ENCODE measurements at places on chromosomes 7 and 10. TPM values are rescaled to one million over a fixed set of nuclear protein-coding genes. Genes with fewer than 3 reads are reported as not detected.

The ACSM6 gene
- total RNA-seq = not detected

DNA sequence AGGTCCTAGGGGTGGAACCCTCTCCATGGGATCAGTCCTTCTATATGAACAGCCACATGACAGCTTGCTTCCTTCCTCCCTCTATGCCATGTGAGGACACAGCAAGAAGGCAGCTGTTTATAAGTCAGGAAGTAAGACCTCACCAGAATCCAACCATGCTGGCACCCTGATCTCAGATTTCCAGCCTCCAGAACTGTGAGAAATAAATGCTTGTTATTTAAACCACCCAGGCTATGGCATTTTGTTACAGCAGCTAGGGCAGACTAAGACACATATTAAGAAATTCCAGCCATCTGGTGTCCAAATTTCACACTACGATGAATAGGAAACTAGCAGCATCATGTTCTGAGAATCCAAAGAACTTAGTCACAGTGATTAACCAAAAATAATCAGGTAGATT is 140.1 kb downstream of the ZFAND4 start:
- no peak for DNase-seq

The FGL2 gene
- 11.7 TPM for total RNA-seq

DNA sequence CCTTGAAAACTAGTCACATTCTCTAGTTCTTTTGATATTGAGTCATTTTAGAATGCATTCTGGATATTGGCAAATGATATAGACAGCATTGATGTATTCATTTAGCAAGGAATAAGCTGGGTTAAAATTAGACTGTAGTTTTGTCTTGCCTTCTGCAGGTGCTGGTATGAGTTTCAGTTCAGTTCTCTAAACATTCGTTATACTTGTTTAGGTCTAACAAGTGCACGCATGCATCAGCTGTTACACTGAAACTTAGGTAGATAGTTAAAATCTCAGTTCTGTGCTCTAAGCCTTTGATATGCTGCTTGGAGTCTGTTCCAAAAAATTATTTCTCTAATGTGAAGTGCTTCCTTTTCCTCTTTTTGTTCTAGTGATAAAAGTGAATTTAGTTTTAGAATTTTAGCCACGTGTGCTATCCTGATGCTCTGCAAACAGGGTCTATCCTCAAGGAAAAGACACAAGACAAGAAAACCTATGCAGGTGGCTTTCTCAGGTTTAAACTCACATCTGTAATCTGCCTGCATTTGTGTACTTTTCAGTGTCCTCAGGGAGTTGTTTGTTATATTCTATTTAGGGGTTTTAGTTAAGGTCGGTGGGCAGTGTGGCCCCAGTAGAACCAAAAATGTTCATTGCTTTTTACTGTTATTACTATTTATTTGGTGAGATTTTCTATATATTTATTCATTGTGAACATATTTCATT is 409.0 kb downstream of the CDC14C start:
- no peak for DNase-seq

DNA sequence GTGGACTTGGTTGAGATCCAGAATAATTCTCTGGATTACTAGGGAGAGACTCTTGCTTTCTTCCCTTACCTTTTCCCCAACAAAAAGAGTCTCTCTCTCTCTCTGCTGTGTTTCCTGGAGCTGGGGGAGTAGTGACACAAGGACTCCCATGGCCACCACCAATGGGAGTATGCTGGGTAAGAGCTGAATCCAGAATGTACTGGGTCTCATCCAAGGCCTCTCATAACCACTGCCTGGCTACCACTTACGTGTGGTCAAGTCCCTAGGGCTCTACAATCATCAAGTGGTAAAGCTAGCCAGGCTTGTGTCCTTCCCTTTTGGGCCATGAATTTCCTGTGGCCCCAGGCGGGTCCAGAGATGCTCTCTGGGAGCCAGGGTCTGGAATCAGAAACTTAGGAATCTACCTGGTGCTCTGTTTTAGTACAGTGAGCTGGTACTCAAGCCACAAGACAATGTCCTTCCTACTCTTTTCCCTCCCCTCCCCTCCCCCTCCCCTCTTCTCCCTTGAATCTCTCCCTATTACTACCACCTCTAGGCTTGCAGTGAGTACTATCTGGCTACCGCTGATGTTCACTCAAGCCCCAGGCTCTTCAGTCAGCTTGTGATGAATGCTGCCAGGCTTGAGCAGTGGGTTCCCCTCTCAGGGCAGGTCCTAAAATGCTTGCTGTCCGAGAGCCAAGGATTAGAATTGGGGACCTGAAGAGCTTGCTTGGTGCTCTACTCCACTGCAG is 196.6 kb downstream of the BBS9 start:
- no peak for DNase-seq

DNA sequence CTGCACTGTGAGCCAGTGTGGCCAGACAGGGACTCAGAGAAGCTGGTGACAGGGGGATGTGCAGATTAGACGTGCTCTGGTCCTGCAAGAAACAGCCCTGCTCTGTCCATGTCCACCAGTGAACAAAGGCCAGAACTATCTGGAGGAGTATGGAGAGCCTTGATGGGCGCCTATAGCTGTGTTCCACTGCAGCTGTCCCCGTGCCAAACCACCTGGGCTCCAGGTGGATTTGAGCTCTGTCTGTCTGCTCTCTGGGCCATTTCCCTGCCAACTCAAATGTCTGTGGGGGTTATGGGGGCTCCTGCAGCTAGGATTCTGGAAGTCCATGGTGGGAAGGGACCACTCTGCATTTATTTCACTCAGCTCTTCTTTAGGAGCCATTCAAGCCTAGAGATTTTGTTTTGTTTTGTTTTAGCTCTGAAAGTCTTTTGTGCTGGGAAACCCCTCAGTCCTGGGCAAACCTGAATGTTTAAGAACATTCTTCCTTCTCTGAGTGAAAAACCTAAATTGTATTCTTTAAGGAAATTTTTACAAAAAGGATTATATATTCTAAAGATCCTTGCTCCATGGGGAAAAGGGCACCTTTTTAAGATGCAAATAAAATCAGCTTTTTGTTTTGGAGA is 1039.5 kb upstream of the SORCS1 start:
- DNase-seq = no peak

The HMX3 gene
- total RNA-seq = not detected

The ASB15 gene
- not detected for total RNA-seq

DNA sequence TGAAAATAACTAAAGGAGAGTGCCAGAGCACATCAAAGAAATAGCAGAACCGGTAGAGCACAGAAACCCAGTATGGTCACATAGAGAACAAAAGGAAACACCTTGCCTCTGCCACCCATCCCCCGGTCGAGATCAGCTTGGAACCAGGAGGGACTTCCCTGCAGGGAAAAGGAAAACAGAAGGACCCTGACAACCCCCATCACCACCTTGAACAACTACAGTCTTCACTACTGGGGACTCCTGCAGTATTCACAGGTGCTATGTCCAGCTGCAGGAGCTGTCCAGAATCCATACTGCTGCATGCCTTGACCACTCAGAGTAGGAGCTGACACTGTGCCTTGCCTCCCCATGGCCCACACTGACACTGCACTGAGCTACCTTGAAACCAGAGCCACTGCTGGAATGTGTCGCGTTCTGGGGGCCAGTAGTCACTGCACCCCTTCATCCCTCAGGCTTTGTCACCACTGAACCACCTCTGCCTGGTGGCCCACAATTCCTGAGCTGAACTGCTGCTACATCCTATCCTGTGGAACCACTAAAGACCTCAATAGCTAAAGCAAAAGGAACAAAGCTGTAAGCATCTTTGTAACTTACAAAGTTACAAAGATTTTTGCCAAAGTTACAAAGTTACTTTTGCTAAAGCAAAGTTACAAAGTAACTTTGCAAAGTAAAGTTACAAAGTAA is 66.8 kb downstream of the TRIL start:
- DNase-seq = no peak

GRCh38 chr7:48398191-48398590 is 226.9 kb downstream of the ABCA13 start:
- no peak for DNase-seq

GRCh38 chr10:103751667-103752290 is 103.6 kb downstream of the SH3PXD2A start:
- DNase-seq = no peak

GRCh38 chr10:75353183-75353582 is 48.4 kb downstream of the ZNF503 start:
- DNase-seq = no peak

The CABCOCO1 gene
- total RNA-seq = 1.0 TPM

DNA sequence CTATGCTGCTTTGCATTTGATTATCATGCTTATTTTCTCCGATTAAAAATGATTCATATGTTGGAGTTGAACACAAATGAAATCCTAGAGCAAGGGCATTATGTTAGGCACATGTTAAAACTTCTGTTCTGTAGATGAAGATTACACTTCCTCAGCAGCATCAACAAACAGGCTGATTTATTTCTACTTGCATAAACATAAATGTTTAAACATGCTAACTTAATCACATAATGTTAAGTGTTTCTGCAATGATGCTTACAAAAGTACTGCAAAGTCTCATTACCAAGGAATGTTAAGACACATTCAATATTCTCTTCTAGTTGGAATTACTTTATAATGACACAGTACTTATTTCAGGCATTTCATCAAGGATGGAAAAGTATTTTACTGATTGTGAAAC is 770.8 kb downstream of the ANKRD7 start:
- DNase-seq = no peak

DNA sequence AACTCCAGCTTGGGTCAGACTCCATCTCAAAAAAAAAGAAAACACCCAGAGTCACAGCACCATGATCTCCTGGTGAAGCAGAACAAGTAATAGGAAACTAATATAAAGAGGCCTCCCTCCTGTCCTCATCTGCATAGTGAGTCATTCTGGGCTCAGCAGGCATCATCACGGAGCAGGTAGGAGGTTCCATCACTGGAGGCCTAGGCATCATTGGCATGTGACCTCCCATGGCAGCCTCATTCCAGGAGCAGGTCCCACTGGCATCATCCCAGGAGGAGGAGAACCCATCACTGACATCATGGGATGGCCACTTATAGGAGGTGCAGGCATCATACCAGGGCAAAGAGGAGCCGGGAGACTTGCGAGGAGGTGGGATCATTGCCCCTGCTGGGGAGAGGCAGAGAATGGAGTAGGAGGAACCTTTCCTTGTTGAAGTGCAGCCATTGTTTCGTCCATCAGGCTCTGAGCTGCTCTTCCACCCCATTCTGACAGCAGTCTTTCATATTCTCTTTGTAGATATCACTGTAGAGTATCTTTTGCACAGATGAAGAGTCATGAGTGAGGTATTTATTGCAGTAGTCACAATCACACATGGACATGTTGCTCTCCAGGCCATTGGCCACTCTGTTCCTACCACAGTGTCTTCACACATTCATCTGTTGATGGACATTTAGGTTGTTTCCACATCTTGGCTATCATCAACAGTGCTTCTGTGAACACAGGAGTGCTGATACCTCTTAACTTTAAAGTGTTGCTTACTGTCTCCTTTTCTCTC is 73.8 kb downstream of the OSBPL3 start:
- no peak for DNase-seq

The FKBP9 gene
- total RNA-seq = 115 TPM

GRCh38 chr7:159061209-159061608 is 83.5 kb downstream of the VIPR2 start:
- no peak for DNase-seq

The TMEM184A gene
- total RNA-seq = 59.2 TPM

GRCh38 chr7:132934017-132934416 is 147.9 kb downstream of the CHCHD3 start:
- no peak for DNase-seq

The STEAP1 gene
- 230 TPM for total RNA-seq

- DNase-seq = no peak
Measured at GRCh38 chr10:58438986-58439385, 53.8 kb downstream of the TFAM start.

The RBP3 gene
- not detected for total RNA-seq

The ADAP1 gene
- total RNA-seq = 5.9 TPM

DNA sequence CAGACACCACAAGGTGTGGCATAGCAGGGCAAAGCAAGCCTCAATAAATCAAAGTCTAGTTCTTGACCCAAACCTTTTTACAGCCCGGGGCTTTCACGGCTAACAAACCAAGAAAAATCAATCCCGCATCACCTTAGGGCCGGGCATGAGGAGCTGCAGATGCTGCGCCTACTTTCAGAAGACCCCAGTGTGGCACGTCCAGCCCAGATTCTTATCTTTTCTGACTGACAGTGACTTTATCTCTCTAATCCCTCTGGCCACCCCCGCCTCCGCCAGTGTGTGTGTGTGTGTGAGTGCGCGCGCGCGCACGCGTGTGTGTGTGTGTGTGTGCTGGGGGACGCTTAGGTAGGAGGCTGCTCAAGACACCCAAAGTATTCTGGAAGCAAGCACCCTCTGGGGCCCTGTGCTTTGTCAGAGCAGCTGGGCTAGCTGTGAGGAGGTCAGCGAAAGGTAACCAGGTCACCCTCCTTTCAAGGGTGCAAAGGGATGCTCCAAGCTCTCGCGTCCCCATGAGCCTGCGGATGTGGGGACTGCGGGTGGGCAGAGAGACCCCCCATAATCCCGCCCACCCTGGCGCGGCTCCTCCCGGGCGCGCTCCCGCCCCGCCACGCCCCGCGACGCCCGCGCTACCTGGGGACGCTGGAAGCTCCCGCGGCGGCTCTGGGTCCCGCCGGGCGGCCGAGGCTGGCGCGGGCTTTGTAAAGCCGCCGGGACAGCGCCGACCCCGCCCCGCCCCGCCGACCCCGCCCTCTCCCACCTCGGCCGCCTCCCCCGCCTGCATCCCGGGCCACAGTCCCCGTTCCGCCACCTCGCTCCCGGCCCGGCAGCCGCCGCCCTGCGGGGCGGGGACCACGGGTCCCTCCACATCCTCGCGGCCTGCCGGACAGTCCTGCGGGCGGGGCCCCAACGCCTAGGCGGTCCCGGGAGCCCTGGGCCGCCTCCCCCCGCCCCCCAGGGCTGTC is 57.1 kb upstream of the RHOBTB1 start:
- DNase-seq = peak; percentile 19

- no peak for DNase-seq
Measured at GRCh38 chr7:103571586-103571985, 125.6 kb upstream of the SLC26A5 start.

DNA sequence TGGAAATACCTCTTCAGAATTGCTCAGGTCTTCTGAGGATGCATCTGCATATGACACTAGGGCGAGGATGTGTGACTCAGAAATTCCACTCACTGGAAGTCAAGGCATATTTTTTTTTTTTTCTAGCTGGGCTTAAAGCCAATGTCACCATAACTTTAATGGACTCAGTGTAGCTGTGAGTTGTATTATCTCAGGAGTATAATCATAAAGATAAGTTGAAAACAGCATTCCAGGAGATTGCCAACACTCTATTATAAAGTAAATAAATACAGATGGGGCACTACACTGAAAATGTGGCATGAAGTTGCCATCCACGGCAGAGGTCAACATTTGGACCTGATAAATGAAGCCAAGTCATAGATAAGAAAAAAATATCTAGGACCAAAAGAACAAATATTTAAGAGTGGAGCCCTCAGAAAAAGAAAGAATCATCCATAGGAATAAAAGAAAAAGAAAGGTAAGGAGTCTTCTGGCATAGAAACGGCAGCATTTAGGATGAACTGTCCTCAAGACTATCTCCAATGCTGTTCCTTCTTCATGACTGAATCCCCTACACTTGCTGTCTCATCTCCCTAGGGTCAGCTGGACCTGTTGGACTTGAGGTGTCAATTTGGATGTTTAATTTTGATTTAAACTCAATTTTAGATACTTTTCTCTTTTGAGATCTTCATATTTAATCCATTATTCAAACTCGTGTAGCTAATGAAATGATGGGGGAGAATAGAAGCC is 72.9 kb upstream of the CAV2 start:
- DNase-seq = no peak

- DNase-seq = no peak
Measured at GRCh38 chr7:102005933-102006480, 188.6 kb downstream of the CUX1 start.

The HOXA4 gene
- total RNA-seq = 1.8 TPM
